K562 (cell line): ENCODE measurements at places on chromosomes 2 and 18.

- no peak for DNase-seq
Measured at GRCh38 chr2:151071382-151071781, 190.3 kb downstream of the RBM43 start.

DNA sequence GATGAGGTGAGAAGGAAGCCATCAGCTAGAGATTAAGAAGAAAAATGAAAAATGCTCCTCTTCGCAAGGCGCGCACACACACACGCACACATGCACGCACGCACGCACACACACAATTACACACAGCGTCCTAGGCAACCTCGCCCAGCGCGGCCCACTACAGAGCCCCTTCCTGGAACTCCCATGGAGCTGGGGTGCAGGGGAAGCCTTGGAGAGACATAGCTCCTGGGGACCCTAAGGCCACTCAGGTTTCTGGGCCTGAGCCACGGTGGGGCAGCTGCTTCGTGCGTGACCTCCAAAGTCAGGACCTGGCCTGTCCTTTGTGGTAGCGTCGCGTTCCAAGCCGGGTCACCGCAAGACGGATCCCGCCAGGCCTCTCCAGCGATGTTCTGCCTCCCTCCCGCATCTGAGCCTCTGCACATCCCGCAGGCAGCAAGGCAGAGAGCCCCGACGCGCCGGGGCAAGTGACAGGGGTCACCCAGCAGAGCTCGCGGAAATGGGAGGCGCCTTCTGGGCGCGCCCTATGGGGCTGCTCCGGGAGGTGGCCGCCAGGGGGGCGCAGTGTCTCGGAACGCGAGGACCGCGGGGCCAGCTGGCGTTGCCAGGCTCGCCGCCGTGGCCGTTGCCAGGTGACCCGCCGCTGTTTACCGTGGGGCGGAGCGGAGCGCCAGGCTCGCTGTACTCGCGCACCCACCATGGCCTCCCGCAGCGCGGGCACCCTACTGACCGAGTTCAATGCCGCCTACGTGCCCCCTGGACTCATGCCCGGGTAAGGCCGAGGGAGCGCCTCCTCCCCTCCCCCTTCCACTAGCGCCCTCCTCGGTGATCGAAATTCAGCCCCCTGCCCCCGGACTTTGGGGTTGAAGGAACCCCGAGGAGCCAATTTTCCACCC is 79.0 kb downstream of the CIB4 start:
- peak; percentile 49 for DNase-seq

DNA sequence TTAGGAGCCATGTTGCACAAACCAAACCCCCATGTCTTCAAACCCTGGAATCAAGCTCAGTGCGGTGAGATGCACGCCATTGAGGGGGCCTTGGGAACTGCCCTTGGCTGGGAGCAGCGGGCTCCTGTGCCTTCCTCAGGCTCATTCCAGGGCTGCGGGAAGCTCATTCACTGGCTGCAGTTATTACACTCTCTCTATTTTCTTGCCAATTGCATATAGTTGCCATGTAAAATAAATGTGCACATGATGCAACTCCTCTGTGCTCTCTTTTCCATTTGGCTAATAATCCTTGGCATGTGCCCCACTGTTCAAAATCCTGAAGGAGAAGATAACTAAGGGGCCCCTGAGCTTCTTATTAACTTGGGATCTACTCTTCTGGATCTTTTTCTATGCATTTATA is 74.7 kb downstream of the KCTD1 start:
- DNase-seq: no peak

DNA sequence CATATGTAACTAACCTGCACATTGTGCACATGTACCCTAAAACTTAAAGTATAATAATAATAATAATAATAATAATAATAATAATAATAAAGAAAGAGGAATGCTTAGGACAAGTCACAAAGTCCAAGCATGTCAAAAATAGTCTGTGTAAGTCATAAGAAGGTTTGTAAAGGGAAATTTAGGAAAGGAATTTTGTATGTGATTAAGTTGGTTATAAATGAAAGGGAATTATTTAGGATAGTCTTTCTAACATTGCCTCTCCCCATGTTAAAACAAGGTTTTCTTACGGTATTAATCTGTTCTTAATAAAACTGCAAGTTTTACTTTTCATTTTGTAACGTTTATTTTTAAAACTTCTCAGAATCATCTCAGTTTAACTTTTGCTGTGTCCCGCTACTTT is 62.8 kb downstream of the SESTD1 start:
- no peak for DNase-seq

DNA sequence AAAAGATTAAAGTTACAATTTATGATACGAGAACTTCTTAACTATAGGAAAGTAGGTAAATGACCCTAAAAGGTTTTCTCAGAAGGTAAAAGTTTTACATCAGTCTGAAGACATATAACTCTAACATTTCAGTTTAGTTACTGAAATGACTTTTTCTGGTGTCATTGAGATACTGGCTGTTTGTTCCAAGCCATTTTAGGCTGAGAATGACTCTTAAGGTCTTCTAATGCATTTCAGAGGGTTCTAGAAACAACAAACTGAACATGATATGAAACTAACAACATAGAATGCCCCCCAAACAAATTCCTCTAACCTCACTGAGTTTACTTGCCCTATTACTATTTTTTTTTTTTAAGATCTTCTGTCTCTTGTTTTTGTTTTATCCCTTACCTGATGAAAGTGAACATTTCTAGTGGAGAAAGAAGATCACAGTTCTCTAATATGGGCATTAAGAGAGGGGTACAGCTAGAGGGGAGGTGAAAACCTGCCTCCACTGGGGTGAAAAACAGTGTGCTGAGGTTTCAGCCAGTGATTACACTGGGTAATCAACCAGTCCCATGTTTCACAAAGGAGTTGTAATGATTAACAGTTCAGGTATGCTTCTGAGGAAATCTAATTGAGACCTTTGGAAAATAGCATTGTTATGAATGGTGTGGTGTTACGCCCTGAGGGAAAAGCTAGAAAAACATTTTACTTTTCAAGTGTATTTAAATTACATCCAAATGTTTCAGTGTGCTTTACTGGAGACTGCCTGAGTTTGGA is 11.2 kb downstream of the NABP1 start:
- no peak for DNase-seq

DNA sequence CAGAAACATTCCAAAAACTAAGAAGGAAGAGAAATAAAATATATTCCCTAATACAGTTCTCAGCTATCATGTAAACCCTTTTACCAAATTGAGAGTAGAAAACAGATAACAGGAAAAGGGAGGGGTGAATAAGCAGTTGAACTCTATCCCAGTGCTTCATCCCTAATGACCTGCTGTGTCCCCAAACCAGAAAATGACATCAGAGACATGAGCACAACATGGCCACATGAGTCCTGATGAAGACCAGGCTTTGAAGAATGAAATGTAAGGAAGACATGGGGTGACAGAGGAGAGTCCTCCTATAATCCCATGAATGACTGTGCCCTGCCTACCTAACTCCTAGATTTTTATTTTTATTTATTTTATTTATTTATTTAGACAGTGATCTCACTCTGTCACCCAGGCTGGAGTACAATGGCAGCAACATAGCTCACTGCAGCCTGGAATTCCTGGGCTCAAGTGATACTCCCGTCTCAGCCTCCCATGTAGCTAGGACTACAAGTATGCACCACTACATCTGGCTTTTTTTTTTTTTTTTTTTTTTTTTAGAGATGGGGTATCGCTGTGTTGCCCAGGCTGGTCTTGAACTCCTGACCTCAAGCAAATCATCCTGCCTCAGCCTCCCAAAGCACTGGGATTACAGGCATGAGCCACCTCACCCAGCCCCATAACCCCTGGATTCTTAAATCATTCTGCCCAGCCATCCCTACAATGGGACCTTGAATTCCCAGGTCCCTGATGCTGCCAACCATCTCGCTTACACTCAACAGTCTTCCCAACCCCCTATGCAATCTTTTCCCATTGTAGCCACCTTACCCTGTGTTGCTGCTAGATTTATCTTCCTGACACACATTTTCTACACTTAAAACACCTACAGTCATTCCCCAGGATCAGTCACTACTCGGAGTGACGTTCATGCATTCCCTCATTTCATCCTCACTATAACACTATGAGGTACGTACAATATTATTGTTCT is 64.5 kb downstream of the ANKRD44 start:
- DNase-seq: no peak

DNA sequence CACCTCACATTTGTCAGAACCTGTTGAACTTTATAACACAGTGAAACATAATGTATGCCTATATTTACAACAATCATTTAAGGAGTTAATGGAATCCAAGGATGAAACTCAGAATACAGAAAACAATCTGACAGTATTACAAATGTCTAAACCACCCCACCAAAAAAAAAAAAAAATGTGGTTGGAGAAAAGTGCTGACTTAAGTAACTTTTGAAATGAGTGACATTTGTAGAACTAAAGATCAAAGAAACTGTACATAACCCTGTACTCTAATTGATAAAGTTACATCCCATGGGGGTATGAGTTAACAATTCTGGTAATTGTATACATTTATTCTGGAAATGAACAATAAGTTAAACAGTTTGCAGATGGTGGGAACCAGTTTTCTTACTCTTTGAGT is 372.1 kb upstream of the TMEFF2 start:
- DNase-seq: no peak

GRCh38 chr2:63537306-63537705 is 51.0 kb downstream of the WDPCP start:
- no peak for DNase-seq

- no peak for DNase-seq
Measured at GRCh38 chr2:10240161-10240681, 62.5 kb upstream of the HPCAL1 start.

DNA sequence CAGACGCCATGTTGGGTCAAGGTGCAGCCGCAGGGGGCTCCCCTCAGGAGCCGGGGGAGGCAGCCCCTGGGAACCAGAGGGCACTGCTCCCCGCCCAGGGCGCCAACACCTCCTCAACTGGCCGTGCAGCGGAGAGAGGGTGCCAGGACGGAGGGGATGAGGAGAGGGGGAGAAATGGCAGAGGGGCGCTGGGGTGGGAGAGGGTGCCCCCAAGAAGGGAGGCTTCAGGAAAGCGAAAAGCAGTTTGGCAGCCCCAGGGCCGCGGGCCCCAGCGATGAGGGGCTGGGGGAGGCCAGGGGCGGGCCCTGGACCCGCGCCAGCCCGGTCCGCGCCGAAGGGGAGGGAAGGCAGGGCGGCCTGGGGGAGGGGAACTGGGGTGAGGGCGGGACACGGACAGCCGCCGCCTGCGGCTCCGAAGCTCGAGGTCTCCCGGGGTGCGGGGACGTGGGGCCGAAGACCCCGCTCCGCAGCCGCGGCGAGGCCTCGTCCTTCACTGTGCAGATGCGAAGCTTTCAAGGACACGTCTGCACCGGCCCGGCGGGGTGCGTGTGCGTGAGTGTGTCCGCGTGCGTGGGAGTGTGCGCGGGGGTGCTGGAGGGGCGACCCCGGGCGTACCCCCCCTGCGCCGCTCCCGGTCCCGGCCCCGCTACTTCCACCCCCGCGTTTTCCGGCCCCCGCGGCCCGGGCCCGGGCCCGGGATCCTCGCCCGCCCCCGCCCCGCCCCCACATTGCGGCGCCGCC is 1.4 kb downstream of the DNMT3A start:
- DNase-seq: peak; percentile 64

- no peak for DNase-seq
Measured at GRCh38 chr2:236631281-236631855, 61.7 kb downstream of the ACKR3 start.

- no peak for DNase-seq
Measured at GRCh38 chr2:20599001-20599600, 51.8 kb downstream of the HS1BP3 start.

DNA sequence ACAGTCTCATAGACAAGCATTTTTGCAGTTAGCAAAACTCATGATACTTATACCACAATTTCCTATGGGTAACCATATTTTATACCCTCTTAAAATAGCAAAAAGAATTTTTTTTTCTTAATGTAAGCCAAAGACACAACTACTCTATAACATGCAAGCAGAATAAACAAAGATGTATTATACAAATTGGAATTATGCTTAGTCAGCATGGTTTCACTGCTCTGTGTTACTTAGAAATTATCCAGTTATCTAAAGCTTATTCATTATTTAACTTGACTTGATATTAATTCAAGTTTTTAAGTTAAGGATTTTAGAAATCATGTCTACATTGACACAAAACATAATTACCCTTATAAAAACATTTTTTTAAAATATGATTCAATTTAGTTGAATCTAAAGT is 449.8 kb upstream of the CDH2 start:
- DNase-seq: no peak

DNA sequence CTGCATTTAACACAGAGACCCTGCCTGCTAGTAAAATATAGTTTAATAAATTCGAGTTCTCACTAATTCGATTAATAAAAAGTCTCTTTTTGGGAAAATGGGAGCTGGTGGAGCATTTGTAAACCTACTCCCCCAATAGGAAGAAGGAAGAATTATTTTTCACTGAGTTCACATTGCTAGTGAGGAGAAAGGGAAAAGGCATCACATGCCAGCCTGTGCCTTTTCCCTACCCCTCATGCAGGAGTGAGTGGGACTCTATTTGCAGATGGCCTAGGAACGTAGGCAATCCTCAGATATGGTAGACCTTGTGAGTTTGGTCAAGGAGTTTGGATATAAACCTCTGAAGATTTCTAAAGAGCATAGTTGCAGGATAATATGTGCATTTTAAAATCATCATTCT is 218.4 kb upstream of the TRIB2 start:
- DNase-seq: no peak

DNA sequence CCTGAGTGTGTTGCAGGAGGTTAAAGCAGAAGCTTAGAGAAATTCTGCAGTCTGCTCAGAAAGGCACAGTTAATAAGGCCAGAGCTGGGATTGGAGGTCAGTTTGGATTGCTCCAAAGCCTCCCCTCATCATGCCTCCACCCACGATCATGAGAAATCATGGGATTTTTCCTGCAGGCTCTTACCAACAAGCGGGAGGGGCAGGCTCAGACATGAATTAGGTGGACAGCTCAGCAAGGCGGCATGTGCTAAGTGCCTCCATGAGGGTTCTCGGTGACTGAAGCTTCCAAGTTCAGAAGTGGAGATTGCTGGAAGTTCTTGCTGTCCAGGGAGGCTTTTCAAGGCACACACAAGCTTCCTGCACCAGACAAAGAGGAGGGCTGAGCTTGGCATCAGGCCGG is 163.8 kb downstream of the SETBP1 start:
- no peak for DNase-seq

- no peak for DNase-seq
Measured at GRCh38 chr2:6999211-6999877, 82.1 kb downstream of the RNF144A start.

- DNase-seq: no peak
Measured at GRCh38 chr2:130912471-130912870, 75.8 kb downstream of the ARHGEF4 start.

- DNase-seq: no peak
Measured at GRCh38 chr2:22829791-22830190, 555.2 kb upstream of the KLHL29 start.

- no peak for DNase-seq
Measured at GRCh38 chr18:37672932-37673595, 107.5 kb upstream of the CELF4 start.

- no peak for DNase-seq
Measured at GRCh38 chr18:68121826-68122225, 593.1 kb downstream of the TMX3 start.
